ENCODE measurements at places on chromosomes 1 and 21.
A peak's percentile ranks its signal among the peaks of the same experiment; 100 is the strongest.

DNA sequence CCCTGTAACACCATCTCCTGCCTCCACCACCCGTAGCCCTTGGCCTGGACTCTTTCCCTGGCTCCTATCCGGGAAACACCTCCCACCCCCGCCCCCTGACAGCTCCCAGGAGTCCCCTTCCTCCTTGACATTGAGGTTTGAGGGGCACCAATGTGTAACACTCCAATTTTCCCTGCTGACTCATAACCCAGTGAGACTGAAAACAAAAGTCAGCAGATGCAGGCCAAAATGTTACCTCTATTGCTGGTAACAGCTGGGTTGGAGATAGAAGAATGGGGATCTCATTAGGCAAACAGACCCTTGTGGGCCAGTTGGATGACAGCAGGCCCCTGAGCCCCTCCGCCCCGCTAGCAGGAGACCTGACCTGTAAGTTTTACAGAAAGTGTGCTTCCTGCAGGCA is 237.2 kb downstream of the KAZN start:
- DNase-seq = no peak

GRCh38 chr1:153546796-153547559 is 1.4 kb upstream of the S100A4 start:
- DNase-seq = no peak

DNA sequence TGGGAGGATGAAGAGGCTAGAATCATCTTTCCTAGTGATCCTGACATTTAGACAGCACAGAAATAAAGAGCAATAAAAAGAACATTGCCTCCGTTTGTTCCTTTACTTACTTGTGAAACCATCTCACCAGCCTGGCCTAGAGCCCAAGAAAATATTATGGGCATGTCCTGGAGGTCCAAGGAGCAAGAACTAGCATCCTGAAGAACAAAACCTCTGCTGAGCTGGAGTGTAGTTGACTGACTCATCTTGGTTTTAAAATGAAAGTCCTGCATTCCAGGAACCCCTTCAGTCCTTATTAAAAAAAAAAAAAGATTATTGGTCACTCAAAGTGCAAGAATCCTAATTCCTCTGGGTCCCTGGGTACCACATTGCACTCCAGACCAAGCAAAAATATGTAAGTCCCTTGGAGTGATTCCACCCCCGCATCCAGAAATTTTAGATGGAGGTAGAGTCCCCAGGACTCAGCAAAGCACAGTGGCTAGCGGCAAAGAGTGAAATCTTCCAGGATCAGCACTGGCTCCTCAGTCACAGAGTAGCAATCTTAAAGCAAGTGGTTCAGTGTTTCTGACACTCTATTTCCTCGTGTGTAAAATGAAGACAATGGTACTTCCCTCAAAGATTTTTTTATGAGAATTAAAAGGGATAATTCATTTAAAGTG is 7.0 kb downstream of the SMCP start:
- DNase-seq = no peak

DNA sequence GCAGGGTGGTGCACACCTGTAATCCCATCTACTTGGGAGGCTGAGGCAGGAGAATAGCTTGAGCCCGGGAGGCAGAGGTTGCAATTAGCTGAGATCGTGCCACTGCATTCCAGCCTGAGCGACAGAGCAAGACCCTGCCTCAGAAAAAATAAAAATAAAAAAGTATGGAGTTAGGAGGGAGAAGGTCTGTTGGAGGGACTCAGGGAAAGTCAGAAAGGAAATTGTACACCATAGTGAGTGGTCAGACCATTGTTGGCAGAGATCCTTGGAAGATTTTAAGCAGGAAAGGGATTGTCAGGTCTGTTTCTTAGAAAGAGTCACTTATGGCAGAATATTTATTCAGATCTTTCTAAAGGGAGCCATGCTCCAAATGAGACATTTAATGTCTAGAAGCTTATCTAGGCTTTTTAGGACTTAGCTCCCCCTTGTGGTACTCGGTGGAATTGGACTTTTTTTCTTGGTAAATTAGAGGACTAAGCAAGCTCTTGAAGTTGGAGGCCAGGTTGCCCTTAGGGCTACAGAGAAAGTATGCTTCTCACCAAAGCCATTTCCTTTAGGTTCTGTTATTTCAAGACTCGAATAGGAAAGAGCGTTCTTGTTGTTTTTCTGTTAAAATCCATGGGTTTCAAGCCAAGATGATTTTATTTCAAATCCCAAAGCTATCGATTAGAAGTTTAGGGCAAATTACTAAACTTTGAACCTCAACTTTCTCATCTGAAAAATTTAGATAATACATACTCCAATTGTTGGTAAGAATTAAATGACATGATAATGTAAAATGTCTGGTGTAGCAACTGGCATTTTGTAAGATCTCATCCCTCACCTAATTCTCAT is 16.5 kb downstream of the MIA3 start:
- DNase-seq = peak; percentile 29

GRCh38 chr21:44303490-44303981 is 3.7 kb downstream of the PFKL start:
- no peak for DNase-seq

- DNase-seq = no peak
Observed at GRCh38 chr1:44894591-44894990, 51.5 kb upstream of the PTCH2 start.

- no peak for DNase-seq
Observed at GRCh38 chr1:1666526-1666925, 7.7 kb upstream of the CDK11B start.

DNA sequence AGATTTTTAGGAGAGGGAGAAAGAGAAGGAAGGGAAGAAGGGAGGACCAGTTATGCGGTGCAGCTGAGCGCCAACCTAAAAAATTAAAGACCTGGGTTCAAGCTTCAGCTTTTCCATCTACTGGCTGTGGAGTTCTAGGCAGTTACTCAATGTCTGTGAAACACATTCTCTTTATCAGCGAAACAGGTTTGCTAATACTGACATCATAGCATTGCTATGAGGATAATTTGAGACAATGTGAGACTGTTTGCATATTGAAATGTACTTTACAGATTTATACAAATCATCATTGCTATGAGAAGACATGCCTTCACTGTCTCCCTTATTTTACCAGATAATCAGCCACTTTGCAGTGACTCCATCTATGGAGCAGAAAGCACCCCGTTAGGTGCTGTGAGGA is 222.9 kb upstream of the SGIP1 start:
- no peak for DNase-seq

GRCh38 chr1:222641269-222641948 is 23.5 kb downstream of the MIA3 start:
- no peak for DNase-seq

DNA sequence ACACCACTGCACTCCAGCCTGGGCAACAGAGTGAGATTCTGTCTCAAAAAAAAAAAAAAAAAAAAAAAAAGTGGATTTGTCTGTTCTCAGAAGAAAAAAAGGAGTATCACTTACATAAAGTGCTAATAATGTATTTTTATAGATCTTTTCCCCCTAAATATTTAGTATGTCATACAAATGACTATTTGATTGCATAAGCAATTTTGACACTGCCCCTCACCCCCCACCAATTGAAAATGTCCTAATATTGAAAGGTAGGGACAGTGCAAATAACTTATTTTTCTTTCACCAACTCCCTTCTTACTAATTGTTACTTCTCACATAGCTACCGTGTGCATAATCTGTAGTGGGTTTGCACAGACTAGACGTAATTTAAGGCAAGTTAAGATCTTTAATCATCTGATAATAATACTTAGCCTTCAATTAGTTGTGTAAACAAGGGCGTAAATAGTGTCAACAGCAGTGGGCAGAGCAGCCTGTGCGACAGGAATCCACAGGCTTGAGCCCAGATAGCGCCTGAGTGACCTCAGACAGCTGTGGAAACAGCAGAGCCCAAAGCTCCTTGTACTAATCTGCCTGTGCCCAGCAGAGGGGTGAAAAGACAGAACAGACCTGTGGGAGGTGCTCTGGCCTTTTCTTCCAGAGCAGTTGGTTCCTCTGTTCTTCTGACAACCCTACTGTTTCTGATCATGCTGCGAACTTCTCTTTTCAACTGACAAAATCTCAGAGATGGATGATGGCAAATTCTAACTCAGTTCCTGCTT is 4.5 kb upstream of the IER5 start:
- no peak for DNase-seq

DNA sequence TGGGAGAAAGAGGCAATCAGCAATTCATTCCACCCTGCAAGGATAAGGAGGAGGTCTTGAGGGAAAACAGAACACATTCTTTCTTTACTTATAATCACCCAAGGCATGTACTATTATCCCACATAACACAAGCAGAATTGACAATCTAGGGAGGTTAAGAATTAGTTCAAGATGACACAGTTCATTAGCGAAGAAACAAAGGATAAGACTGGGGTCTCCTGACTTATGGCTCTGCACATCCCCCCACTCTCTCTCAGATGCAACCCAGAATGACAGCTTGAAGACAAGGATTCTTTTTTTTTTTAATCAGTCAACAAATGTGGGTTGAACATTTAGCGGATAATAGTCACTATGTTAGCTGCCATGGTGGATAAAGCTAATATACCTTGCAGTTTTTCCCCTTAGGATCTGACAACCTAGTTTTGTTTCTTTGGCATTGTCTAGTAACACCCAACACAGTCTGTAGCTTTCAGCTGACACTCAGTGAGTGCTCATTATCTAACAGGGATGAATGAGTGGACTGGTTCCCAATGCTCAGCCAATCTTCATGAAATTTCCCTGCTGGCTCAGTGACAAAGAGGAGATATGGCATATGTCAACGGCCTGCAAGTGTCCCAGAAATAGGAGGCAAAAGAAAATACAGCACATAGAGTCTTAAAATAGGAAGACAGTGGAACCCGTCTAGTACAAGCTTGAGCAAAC is 35.1 kb downstream of the RXRG start:
- no peak for DNase-seq

DNA sequence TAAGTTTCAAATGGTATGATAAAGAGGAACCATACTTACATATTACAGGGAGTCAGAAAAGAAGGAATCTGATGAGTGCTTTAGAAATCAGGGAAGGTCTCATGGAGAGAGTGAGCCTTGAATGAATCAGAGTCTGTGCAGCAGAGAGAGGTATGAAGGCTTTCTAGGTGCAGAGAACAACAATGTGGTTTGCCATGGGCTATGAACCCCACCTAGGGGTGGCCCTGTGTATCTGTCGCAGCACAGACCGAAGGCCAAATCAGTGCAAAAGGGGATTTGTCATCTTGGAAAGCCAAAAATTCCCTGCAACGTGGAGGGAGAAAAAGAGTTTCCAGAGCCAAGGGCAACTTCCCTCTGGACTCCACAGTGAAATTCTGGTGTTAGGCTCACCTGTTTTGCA is 3.5 kb downstream of the PAPPA2 start:
- no peak for DNase-seq

GRCh38 chr1:173266841-173267240 is 59.7 kb upstream of the TNFSF4 start:
- DNase-seq = no peak

DNA sequence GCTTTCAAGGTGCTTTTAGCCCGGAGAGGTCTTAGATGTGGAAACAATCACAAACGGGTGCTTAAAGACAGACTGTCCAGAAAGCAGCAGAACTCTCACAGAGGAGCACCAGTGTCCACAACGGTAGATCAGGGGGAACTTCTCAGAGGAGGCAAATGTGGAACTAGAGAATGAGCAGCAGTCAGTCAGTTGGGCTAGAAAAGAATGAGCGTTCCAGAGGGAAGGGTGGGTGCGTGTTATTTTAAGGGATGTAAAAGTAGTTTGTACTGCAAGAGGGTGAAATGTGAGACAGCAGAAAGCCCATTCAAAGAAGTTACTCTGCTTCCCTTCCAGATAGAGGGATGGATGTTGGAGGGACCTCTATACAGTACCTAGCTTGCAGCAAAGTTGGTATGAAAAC is 30.9 kb downstream of the RGS5 start:
- DNase-seq = no peak

DNA sequence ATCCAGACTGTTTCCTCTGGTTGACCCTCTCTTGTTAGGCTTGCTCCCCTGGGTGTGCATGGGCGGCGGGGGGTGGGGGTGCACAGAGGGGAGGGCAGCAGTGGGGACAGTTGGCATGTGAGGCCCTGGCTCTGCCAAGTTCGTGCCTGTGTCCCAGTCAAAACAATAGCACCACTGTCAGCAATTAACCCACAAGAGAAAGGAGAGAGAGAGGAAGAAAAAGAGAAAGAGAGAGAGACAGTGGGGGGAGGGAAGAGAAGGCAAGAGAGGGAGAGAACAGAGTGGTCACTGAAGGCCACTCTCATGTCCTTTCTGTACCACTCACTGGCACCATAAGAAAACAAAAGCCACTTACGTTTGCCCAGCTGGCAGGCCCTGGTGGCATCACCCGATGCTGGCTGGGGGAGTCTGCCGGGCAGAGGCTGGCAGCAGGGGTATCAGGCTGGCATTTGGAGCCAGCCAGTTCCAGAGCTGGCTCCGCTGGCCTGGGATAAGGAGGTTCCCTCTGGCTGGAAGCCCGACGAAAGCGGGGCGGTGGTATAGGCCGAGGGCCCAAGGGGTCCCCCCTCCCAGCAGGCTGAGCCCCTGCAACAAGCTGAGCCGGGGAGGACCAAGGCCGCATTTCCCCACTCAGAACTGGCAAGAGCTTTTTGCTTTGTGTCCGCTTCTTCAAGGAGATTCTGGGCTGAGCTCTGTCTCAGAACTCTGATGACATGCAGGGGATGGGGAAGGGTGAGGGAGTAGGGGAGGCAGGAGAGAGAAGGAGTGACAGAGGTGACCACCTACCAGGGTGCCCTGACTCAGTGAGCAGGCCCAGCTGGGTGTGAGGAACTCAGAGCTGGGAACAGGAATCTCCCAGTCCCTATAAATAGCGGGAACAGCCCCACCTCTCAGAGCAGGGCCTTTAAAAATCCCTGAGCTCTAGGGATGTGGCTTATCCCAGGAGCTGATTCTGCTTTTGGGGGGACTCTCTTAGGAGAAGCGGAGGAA is 27.9 kb downstream of the PIK3C2B start:
- DNase-seq = no peak

Measured in stimulated activated CD4-positive, alpha-beta T cell treated with anti-CD3 and anti-CD28 coated beads, Interleukin-1b, Interleukin-23, amount 100 ng/mL, for 1 hour (primary cell).